Left colon (tissue), 2 donors: ENCODE measurements at places on chromosomes 5 and 9. TPM values are rescaled to one million over a fixed set of nuclear protein-coding genes. Genes with fewer than 3 reads are reported as not detected.

Gene TSSK1B
- total RNA-seq: not detected

Gene ESM1
- total RNA-seq: not detected

Gene TRIM36
- 31.3 TPM for total RNA-seq

Gene FOXD4
- total RNA-seq: 0.39 TPM

Gene PCDHB16
- total RNA-seq: 1.2 TPM

Gene IRX4
- not detected for total RNA-seq

Gene PLEKHG4B
- total RNA-seq: 0.39 TPM

Gene RORB
- total RNA-seq: 0.15 TPM
